Stimulated activated CD8-positive, alpha-beta memory T cell treated with anti-CD3 and anti-CD28 coated beads, Interleukin-7, amount 100 ng/mL, for 1 hour (primary cell): ENCODE measurements at places on chromosomes 1 and 21.

DNA sequence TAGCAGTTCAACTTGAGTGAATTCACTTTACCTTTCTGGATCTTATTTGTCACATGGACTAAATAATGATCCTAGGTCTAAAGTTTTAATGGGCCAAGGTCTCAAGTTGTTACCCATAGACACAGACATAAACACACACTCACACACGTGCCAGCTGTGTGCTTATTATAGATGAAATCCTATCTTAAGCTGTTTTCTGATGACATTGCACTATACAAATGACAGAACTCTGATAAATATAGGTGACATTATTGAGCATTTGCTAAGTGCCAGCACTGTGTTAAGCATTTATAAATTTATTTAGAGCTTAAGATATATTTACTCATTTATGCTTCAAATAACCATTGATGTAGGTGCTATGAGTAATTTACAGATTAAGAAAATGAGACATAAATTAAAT lies 474.4 kb upstream of the NR5A2 start:
- no peak for DNase-seq

DNA sequence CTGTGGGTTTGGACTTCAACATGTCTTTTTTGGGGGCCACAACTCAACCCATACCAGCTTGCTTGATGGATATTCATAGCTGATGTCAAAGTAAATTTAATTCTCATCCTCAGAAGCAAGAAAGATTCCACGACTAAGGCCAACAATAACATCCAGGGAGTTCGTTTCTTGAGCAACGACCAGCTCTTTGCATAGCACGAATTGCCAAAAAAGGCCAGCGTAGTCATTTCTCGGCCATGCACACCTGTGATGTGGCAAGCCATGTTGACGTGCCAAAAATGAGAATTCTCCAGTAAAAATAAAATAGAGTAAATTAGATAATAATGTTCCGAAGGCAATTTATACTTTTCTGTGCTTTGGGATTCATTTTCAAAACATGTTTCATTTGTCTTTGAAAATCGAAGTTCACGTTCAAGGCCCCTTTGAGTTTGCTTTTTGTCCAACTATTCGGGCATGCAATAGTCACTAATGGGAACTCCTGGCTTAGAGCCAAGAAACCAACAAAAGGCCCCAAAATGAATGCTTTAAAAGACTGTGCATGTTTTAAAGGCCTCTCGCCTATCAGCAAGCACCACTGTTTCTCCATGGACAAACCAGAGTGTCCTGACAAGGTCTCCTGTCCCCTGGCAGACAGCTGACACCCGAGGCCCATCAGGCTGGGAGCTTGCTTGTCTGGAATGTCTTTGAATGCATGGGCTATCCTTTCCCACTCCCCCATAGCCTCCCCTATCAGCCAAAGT lies 14.4 kb upstream of the IGSF5 start:
- DNase-seq: no peak

- no peak for DNase-seq
Observed at GRCh38 chr1:182170891-182171461, 109.5 kb upstream of the ZNF648 start.

DNA sequence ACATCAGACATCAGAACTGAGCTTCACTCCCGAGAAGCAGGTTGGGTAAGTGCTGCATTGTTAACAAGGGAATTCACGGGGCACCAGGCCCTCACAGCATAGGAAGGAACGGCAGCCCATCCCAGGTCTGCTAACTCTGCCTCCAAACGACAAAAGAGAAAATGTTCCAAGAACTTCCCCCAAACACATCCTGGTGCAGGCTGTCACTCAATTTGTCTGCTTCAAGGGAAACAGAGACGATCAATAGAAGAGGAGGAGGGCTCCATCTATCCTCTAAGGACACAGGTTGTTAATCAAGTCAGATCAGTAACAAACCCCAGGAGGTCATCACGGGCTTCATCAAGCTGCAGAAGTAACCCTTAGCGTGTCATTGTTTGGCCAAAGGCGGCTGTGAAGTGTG lies 3.5 kb upstream of the TSPEAR start:
- no peak for DNase-seq

DNA sequence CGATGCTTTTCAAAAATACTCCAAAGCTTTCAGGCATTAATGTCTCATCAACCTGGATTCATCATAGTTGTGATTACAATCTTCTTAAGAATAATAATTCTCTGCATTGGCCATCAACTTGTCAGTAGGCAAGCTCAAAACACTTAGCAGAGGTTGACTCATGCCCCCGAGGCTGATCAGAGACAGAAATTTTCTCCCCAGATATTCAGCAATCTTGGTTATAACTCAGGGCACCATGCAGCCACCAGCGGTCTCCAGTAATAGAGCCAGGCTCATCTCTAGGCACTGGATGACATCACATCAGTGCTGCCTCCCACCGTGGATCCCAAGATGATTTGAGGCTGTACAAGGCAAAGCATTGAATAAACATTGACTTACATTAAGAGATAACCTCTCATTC lies 14.3 kb upstream of the IFFO2 start:
- DNase-seq: no peak

DNA sequence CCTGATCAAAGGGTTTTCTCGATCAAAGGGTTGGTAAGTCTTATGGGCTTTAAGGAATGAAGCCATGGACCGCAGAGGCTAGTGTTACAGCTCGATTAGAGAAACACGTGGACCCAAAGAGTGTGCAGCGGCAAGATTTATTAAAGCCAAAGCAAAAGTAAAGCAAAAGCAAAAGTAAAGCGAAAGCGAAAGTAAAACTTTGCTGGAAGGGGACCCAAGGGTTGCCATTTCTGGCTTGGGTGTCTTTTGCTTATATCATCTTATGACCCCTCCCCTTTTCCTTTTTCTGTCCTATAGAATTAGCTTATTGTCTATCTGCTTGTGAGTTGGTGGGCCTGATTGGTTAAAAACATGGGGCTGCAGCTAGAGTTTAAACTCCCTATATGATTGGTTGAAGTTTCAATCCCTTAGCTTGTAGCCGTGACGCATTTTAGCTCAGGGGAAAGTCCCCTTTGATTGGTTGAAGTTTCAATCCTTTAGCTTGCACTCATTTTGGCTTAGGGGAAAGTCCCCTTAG lies 957.0 kb downstream of the AMY1C start:
- DNase-seq: no peak

DNA sequence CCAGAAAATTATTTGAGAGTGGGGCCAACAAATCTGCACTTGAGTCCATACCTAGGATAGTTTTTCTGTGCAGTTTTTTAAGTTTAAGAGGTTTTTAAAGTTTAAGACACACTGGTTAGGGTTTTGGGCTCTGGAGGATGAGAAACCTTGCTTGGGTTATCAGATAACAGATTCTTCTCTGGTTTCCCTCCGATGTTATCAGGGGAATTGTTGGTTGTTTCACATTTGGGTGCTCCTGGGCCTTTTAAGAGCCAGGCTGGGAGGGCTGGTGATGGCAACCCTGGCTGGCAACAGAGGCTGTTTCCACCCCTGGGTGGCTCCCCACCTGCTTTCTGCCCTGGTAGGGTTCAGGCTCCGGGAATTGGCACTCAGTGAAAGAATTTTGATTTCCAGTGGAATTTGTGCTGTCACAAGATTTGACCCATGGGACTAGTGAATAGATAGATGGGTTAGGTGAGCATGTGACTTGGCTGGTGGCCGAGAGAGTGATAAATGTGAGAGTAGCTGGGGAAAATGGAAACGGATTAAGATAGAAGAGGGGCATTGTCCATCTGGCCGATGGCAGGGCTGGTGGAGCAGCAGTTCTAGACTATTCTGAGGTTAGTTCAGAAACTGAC lies 14.8 kb downstream of the VANGL1 start:
- no peak for DNase-seq

GRCh38 chr1:84090447-84091245 lies 53.4 kb upstream of the PRKACB start:
- no peak for DNase-seq

GRCh38 chr1:27507960-27508665 lies 18.1 kb upstream of the WASF2 start:
- DNase-seq: no peak

- no peak for DNase-seq
Observed at GRCh38 chr1:68057564-68057963, 7.1 kb upstream of the DIRAS3 start.

GRCh38 chr1:214454569-214455396 lies 96.6 kb downstream of the PTPN14 start:
- DNase-seq: no peak

GRCh38 chr1:39418236-39418635 lies 73.2 kb upstream of the BMP8A start:
- no peak for DNase-seq

- DNase-seq: no peak
Observed at GRCh38 chr1:228141226-228142044, 1.4 kb downstream of the GUK1 start.

DNA sequence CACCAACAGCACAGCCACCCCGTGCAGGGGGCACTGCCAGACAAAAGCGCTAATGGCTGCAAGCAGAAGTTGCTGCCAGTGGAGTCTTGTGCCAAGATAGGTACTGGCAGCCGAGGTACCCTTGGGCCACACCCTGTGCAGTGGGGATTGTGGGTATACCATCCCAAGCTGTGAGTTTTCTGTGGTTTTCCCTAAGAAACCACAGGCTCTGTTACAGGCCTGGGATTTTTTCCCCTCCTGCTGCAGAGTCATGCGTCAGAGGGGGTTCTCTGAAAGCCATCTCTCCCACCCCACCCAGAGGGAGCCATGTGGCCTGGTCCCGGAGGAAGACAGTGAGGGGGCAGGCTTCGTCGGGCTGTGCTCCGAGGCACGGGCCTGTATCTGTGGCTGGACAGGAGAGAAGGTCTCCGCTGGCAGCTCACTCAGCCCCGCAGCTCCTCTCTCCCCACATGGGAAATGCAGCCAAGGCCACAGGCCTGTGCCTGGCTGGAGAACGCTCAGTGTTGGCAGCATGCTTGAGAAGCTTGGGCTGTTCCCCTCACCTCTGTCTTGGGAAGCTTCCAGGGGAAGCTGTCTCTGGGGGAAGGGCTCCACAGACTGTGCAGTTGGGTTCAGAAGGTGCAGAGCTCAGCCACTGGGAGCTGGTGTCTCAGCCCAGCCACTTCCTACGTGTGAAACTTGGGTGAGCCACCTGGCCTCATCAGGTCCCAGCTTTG lies 42.5 kb downstream of the NEK2 start:
- no peak for DNase-seq
